ENCODE measurements at places on chromosomes 7 and 10.

DNA sequence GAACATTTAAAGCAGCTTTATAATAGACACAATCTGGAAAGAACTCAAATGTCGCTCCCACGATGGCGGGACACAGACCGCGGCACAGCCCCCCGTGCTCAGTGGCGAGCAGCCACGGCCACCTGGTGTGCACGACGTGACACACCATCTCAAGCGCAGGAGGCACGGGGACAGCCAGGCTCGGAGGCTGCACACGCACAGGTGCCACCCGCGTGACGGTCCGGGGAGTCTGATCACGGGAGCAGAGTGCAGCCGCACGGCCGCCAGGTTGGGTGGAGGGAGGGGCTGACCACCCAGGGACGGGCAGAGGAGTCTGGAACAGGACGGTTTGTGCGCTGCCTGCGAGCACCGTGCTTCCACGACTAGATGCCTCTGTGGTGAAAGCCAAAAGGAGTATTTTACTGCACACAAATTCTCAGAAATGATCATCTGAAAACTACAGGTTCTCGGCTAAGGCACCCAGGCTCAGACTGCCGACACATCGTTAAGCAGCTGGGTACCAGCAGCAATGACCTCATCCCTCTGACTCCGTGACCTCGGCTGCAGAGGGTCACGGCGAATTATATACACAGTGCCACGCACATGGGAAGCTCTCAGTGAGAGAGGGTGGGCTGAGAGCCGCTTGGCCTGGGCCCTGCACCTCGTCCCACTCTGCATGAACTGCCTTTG, 7.5 kb upstream of the GPER1 start:
- no peak overlapping the region for H3K4me3 ChIP-seq
- no peaks in the 10 kb centered on the region for H3K27me3 ChIP-seq
- H3K36me3 ChIP-seq = no peaks in the 10 kb centered on the region
- H3K27ac ChIP-seq = no peak overlapping the region
- DNase-seq = no peak

DNA sequence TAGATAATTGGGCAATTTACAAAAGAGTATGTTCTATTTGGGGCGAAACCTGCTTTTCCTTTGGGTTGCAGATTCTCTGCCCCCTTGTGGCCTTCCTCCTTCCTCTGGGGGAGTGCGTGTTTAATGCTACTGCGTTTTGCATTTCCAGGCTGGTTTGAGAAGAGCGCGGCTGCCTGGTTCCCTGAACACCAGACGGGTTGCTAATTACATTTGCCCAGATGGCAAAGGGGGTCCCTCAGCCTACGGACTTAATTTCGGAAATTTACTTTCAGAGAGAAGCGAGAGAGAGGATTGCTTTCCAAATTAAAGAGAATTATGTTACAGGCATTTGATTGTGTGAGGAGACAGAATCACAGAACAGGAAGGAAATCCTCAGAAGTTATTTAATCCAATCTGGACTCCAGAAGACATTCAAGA, 91.9 kb upstream of the JAZF1 start:
- no peaks in the 10 kb centered on the region for H3K27me3 ChIP-seq
- DNase-seq = no peak
- no peak overlapping the region for H3K4me3 ChIP-seq
- no peaks in the 10 kb centered on the region for H3K4me1 ChIP-seq
- no peak overlapping the region for H3K27ac ChIP-seq
- H3K36me3 ChIP-seq = no peaks in the 10 kb centered on the region

DNA sequence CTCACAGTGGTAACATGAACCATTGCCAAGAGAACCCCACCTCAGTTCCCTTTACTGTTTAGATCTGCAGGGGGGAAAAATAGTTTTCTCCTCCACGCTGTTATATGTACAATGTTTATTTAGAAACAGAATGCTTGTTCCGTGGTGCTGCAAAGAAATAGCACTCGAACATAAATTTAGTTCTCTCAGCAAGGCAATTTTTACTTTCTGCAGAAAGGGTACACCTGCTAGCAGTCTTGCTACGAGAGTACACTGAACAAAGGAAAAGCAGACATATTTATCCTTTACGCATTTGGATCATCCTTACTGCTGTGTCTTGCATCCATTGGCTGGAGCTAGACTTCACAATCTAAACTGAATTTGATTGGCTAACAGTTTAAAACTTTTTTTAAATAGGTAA, 178.5 kb downstream of the HECW1 start:
- no peak overlapping the region for H3K27ac ChIP-seq
- no peaks in the 10 kb centered on the region for H3K36me3 ChIP-seq
- DNase-seq = no peak
- no peak overlapping the region for H3K4me3 ChIP-seq
- no peaks in the 10 kb centered on the region for H3K4me1 ChIP-seq

DNA sequence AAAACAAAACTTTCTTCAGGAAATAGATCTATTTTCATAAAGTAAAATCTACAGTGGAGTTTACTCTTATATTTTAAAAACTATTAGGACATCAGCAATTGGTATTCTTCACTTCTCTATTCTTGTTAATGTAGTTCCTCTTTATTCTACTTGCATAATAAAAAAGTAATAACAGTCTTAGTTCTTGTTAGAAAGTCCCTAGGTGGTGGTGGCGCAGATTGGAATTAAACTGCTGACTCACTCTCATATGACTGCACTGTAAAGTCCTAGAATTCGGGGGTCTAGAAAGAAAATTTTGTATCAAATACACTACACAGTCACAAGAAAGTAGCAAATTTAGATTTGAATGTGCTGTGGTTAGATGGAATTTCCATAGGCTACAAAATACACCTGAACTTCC, 44.6 kb upstream of the TES start:
- no peak overlapping the region for H3K4me3 ChIP-seq
- DNase-seq = no peak
- peaks cover 31% of the 10 kb centered on the region for H3K4me1 ChIP-seq
- H3K36me3 ChIP-seq = no peaks in the 10 kb centered on the region
- H3K27ac ChIP-seq = no peak overlapping the region

GRCh38 chr7:14551310-14551709, 351.2 kb downstream of the DGKB start:
- DNase-seq = no peak
- H3K27me3 ChIP-seq = no peaks in the 10 kb centered on the region
- no peak overlapping the region for H3K4me3 ChIP-seq
- H3K27ac ChIP-seq = no peak overlapping the region

Measured in MM.1S (cell line).